RKO (cell line): ENCODE measurements at places on chromosomes 5 and 9.

DNA sequence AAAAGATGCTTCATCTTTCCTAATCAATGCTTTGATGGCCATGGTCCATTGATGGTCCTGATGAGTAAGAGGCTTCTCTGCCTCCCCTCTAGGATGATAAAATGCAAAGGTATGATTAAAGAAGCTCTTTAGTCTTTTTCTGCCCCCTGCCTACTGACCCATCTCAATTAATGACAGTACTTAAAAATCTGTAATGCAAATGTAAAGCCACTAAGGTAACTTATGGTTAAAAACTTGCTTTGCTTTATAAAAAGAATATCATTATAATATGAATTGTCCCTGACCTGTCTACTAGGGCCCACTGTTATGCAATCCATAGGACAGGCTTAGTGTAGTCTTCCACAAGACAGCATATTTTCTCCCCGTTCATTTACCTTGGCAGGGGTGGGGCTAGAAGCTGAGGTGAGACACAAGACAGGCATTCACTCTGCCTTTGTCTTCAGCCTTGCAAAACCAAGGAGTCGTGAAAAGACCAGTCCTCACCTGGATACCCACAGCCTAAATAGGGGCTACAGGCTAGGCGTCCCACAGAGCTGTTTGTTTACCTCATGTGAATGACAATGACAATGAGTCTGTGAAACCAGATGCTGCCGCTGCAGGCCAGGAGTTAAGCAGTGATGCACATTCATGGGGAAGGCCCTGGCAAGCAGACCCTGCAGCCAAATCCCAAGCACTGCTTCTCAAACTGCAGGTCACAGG lies 60.4 kb downstream of the BNC2 start:
- no peak for DNase-seq

DNA sequence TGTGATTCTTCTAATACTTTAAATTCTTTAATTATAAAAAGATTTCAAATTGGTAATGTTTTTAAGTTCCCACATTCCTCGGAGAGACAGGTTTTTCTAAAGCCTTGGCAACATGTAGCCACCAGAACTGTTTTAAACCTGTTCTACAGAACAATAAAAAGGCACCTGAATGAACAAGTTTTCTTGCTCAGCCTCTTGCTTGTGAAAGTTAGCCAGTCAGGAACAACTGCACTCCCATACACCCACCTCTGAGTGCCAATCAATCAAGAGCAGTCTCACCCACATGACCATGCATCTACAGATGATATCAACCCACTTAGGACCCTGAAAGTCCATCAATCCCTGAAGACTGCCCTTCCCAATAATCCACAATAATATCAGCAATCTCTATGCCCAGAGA lies 62.3 kb downstream of the AP3B1 start:
- DNase-seq: no peak

DNA sequence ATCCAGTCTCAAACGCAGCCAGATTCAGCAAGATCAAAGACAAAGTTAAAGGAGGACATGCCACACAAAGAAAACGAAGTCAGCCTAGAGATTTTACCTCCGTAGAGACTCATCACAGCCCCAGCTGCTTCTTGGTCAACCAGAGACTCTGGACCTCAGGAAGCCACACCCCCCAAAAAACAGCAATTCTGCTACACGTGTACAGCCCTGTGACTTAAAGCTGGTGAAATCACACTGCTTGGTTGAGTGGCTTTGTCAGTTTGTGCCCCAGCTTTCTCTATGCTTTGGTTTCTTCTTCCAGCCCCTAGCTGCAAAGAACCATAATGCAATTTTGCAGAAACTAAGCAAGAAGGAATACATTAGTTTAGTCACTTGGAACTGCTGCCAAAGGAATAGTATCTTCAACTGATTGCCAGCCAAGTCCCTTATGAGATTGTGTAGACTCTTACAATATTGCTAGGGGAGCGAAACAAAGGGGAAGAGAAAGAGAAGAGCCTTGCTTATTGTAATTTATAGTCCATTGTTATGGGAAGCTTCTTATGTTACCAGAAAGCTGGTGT lies 158.8 kb upstream of the ZNF462 start:
- DNase-seq: no peak

DNA sequence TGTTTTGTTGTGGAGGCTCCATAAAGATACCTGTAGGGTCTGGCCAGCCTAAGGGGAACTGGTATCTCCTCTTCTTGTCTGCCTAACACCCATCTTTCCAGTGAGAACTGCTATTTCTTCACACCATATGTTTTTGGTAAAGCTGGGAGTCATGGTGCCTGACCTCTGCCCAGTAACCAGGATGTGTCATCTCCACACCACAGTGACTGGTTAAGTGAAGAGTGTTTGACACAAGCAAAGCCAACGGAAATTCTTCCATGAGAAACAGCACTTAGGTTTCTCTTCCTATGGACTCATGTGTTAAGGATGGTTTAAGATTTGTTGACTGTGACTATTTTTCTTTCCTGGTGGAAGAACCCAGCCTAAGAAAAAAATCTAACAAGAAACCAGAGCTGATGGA lies 111.5 kb downstream of the HTR4 start:
- peak; percentile 33 for DNase-seq

DNA sequence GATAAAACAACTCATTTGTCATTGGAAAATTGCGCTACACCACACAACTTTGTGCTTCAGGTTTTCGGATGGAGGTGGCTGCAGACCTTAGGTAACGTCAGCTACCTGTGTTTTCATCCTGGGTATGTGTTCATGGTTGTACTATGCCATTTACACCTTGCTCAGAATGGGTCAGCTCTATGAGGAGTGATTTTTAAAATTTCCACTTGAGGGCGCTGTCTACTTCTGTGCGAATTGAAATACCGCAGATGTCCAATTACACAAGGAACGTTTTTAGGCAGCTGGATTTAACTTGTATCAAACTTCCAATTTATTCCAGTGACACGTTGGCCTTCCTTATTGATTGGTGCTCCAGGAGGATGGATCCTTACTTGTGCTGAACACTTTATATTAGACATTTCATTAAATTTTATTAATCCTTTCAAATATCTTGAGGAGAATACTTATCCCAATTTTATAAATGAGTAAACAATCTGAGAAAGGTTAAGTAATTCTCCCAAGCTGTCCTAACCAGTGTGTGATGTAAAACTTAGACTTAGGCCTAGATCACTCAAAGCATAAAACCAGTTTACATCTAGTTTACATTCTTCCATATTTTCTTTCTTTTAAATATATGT lies 23.4 kb downstream of the DMRTA1 start:
- DNase-seq: peak; percentile 58

GRCh38 chr5:10576790-10577189 lies 12.9 kb downstream of the ANKRD33B start:
- no peak for DNase-seq

- no peak for DNase-seq
These were observed 42.7 kb upstream of the COL5A1 start for GRCh38 chr9:134598884-134599245.

DNA sequence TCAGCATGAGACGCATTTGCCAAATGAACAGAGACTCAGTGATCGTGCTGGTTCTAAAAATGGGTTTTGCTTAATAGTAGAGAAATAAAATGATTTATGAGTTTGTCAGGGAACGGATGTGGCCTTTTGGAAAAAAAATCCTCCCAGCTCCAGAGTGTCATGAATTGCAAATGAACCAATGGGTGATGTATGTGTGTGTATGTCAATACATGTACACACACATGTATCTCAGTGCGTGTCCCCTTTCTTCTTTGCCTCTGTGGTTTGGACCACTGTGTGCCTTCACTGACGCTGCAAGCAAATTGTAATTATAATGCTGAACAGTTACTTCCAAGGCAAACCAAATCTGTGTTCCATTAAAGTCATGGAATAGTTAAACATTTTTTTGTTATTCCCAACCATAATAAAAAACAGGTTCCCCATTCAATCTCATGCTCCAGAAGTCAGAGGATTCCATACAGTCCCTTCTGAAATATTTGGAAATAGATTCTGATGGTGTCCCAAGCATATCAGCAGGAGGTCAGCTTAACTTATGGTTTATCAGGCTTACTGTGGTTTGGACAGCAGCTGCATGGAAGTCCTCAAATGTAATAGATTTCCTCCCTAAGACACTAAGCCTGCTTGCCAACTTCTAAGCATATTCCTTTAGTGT lies 630.5 kb downstream of the ACTL7B start:
- no peak for DNase-seq

DNA sequence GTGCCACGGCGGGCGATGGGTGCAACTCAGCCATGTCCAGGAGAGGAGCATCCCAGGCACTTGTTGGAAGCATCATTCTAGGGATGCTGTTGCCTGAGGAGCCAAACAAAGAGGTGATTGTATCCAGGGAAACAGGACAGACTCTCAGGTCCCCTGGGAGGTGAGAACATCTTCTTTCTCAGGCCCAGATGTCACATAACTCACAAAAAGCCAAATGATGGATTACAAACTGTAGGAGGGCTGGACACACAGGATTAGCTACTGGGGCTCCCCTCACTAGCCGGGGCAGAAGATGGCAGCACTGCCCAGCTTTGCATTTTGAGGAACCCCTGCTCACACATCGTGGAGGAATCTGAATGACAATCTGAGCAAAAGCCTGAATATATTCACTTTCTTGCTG lies 64.7 kb upstream of the NFIL3 start:
- no peak for DNase-seq

- no peak for DNase-seq
These were observed 233.6 kb downstream of the GABRB2 start for GRCh38 chr5:161312882-161313281.

GRCh38 chr9:95724253-95724991 lies 151.1 kb upstream of the ERCC6L2 start:
- DNase-seq: no peak

GRCh38 chr5:60362158-60362557 lies 337.8 kb downstream of the DEPDC1B start:
- no peak for DNase-seq

DNA sequence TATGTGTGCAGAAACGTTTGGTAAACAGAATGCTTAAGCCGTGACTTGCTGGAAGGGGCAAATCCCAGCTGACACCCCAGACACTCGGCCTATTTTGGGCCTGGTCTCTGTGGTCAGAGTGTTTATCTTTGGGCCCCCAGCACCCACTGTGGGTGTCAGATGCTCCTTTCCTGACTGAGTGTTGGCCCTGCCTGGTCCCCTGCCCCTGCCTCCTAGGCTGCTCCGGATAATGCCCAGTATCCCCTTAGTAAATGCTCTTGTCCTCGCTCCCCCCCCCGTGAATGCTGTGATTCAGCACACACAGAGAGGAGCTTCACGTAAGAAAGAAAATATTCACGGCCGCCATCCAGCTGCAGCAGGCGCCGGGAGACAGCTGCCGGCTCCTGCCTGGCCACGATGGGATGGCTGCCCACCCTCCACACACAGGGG lies 11.3 kb upstream of the ANGPTL2 start:
- no peak for DNase-seq

DNA sequence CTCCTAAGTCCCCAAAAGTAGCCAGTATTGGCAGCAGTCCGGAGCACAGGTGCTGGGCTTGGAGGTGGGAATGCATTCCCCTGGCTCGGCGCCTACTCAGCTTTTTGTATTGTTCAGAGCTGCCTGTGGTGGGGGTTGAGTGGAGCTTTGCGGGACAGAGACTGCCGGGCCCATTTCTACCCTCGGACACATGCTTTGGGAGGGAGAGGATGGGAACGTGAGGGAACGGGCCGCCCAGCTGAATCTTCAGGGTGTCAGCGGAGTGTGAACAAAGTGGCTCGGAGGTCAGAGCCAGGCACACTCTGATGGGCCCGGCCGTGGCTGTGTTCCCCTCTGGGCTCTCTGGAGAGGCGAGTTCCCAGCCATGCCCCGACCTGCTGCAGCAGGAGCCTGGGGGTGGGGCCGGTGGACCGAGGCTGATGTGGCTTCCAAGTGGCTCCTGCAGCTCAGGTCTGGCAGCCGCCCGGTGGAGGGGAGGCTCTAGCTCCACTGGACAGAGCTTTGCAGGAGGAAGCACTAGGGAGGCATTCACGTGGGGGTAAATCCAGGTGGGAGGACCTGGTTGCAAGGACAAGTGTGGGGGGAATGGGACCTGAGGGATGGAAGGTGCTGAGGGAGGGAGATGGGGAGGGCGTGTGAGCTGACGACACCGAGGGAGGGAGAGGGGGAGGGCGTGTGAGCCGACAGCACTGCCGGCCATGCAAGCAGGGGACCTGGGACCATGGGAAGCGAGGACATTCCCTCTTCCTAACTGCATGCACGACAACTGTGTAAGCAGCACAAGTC lies 31.1 kb upstream of the SLC6A3 start:
- DNase-seq: no peak

DNA sequence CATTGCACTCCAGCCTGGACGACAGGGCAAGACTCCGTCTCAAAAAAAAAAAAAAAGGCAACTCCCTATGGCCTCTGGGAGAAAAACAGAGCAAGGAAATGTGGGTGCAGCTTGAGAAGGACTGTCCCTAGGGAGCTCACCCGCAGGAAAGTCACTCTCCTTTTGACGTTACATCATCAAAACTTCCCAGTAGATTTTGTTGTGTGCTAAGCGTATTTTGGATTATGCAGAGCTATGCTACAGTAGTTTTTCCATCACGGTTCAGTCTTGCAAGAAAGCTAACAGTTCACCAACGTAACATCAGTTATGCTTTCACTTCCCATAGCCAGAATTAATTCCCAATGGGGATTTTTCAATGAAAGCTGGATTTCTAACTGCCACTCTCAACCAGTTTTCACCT lies 138.8 kb downstream of the HSD17B3 start:
- DNase-seq: no peak
